Body of pancreas (tissue), 4 donors: ENCODE measurements at places on chromosomes 11 and 22. TPM values are rescaled to one million over a fixed set of nuclear protein-coding genes. Genes with fewer than 3 reads are reported as not detected.
A peak's percentile ranks its signal among the peaks of the same experiment; 100 is the strongest.

- no peak for DNase-seq
- H3K36me3 ChIP-seq, result no peaks in the 10 kb centered on the region
- H3K27ac ChIP-seq, result no peak overlapping the region
- H3K4me1 ChIP-seq, result no peaks in the 10 kb centered on the region
- H3K27me3 ChIP-seq, result no peaks in the 10 kb centered on the region
Observed at GRCh38 chr11:20061776-20062175, 98.5 kb downstream of the DBX1 start.

Gene EIF3L
- 139 TPM for total RNA-seq

DNA sequence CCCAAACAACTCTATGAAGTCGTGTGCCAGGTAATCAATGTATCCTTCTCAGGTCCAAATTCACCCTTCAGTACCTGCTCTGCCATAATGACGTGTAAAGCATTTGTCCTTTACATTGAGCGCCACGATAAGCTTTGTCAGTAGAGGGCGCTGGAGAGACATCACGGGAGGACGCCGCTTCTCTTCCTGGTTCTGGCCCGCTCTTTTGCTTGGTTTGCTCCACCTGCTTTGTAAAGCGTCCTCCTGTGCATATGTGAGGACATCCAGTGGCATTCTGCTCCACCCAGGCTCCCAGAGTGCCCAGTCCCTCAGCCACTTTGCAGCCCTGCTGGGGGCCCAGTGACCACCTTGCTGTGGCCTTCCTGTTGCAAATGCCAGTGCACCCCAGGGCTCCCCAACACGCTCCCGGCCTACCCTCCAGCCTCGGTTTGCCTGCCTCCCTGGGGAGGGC lies 61.1 kb downstream of the WT1 start:
- no peaks in the 10 kb centered on the region for H3K4me1 ChIP-seq
- H3K4me3 ChIP-seq, result no peak overlapping the region
- H3K27ac ChIP-seq, result no peak overlapping the region
- H3K36me3 ChIP-seq, result no peaks in the 10 kb centered on the region
- H3K27me3 ChIP-seq, result no peaks in the 10 kb centered on the region

GRCh38 chr11:69539416-69540117 lies 58.1 kb downstream of the LINC01488 start:
- peak overlapping the region; percentile 41 for H3K27ac ChIP-seq
- H3K4me1 ChIP-seq, result peaks cover 14% of the 10 kb centered on the region
- H3K4me3 ChIP-seq, result no peak overlapping the region
- no peaks in the 10 kb centered on the region for H3K27me3 ChIP-seq
- H3K36me3 ChIP-seq, result no peaks in the 10 kb centered on the region

Gene DGCR6
- total RNA-seq, result 10.5 TPM

- H3K4me1 ChIP-seq, result peaks cover 4% of the 10 kb centered on the region
- H3K4me3 ChIP-seq, result no peak overlapping the region
- no peaks in the 10 kb centered on the region for H3K36me3 ChIP-seq
- H3K27me3 ChIP-seq, result no peaks in the 10 kb centered on the region
Observed at GRCh38 chr22:42655693-42656092, 6.5 kb upstream of the CYB5R3 start.

DNA sequence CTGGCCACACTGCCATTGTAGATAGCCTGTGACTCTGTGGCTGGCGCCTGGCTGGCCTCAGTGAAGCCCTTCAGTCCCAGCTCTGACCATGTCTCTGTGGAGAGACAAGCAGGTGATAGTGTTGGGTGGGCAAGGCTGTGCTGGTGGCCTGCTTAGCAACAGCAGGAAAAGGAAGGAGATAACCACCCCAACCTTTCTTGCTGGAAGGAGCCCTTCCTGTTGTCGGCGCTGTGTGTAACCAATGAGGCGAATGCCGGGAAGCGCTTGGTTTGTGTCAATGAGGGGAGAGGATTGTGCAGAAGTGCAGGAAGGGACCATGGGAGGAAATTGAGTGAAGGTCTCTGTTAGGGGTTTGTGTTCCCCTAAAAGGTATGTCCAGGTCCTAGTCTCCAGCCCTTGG lies 27.3 kb downstream of the PARVB start:
- H3K36me3 ChIP-seq, result no peaks in the 10 kb centered on the region
- H3K27me3 ChIP-seq, result no peaks in the 10 kb centered on the region
- no peak overlapping the region for H3K4me3 ChIP-seq
- no peak overlapping the region for H3K27ac ChIP-seq

- H3K36me3 ChIP-seq, result peaks cover 17% of the 10 kb centered on the region
- no peak overlapping the region for H3K4me3 ChIP-seq
- no peaks in the 10 kb centered on the region for H3K4me1 ChIP-seq
Observed at GRCh38 chr11:45968901-45969300, 46.4 kb downstream of the LARGE2 start.

- DNase-seq, result no peak
- H3K4me3 ChIP-seq, result no peak overlapping the region
- no peaks in the 10 kb centered on the region for H3K36me3 ChIP-seq
- H3K27ac ChIP-seq, result no peak overlapping the region
Observed at GRCh38 chr11:103794262-103794661, 242.2 kb upstream of the DDI1 start.

Gene CHST1
- total RNA-seq, result 1.3 TPM

DNA sequence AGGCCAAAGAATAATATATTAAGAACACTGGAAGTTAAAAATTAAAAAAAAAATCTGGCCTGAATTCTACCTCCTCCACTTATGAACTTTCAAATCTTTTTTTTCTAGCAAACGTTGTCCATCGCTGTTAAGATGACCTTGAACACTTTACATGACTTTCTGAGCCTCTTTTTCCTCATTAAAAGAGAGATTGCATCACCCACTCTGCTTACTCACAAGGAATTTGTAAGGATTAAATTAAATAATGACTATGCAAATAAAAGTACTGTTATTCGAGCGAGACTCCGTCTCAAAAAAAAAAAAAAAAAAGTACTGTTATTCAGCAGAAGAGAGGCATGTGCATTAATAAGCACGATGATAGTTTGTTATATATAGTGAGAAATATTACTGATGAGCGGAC lies 285.1 kb upstream of the CCDC90B start:
- H3K36me3 ChIP-seq, result no peaks in the 10 kb centered on the region
- no peak overlapping the region for H3K27ac ChIP-seq

DNA sequence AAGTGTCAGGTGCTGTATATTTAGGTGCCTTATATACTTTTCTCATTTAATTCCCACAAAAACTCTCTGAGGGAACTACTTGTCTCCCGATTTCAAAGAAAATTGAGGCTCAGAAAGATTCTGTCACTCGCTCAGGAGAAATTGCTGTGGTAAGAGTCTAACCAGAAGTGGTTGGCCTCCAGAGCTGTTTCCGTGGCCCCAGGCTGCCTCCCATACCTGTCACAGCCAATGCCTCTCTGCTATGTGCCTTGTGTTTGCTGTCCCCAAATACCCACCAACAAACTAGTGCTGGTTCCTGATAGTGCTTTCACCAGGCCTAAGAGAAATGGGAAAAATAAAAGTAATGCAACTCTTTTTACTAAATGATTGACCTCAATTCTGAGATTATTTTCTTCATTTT lies 21.0 kb upstream of the TMEM86A start:
- no peaks in the 10 kb centered on the region for H3K36me3 ChIP-seq
- H3K27ac ChIP-seq, result no peak overlapping the region
- H3K27me3 ChIP-seq, result no peaks in the 10 kb centered on the region

DNA sequence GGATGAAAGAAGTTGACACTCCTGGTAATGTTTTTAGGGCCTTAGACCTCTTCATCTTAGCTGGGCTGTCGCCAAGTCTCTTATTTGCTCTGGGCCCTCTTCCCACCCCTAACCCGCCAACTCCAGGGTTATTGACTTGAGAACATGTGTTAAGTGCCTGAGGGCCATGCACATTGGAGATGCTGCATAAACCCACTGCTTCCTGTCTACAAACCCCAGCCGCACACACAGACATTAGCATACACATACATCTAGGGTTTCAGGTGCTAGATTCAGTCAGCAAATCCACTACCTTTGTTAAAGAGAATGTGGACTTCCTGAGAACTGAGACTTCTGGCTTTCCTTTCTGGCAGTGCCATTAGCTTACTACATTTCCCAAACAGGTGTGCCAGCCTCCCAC lies 817 bp downstream of the PANX3 start:
- no peak overlapping the region for H3K4me3 ChIP-seq
- no peak overlapping the region for H3K27ac ChIP-seq
- H3K27me3 ChIP-seq, result no peaks in the 10 kb centered on the region
- no peak for DNase-seq

GRCh38 chr11:6757373-6757967 lies 14.3 kb downstream of the OR2AG2 start:
- peak; percentile 50 for DNase-seq
- no peaks in the 10 kb centered on the region for H3K36me3 ChIP-seq
- H3K27me3 ChIP-seq, result no peaks in the 10 kb centered on the region
- no peak overlapping the region for H3K4me3 ChIP-seq

GRCh38 chr11:65572356-65573051 lies at the start of gene FAM89B:
TSS of gene FAM89B (plus strand) at chr11:65572538. CDS start at chr11:65572670, 132 bp downstream.
- no peaks in the 10 kb centered on the region for H3K36me3 ChIP-seq
- H3K27me3 ChIP-seq, result no peaks in the 10 kb centered on the region
- no peak within 1 kb of the TSS for H3K4me3 ChIP-seq

- DNase-seq, result no peak
- H3K4me1 ChIP-seq, result no peaks in the 10 kb centered on the region
- no peaks in the 10 kb centered on the region for H3K27me3 ChIP-seq
- no peak overlapping the region for H3K27ac ChIP-seq
- no peaks in the 10 kb centered on the region for H3K36me3 ChIP-seq
Observed at GRCh38 chr22:48316257-48317250, 1511.1 kb downstream of the BRD1 start.

DNA sequence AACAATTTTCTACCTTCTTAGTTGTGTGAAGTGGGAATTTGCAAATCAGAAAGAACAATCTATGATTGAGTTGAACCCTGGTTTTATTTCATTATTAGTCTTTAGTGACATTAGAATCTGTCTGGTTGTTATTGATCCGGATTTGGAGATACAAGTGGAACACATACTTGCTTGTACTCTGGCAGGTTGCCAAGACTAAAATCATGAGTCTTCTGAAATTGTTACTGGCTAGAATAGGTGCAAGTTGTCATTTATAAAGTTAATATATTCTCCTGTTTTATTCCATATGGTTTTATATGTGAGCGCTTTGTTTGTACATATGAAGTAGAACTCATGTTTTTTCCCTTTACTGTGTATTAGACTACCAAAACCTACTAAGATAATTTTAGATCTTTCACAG lies 23.0 kb downstream of the CCDC15 start:
- H3K27ac ChIP-seq, result no peak overlapping the region
- no peaks in the 10 kb centered on the region for H3K4me1 ChIP-seq
- DNase-seq, result no peak
- no peaks in the 10 kb centered on the region for H3K36me3 ChIP-seq
- H3K27me3 ChIP-seq, result no peaks in the 10 kb centered on the region

Gene RAC2
- total RNA-seq, result 4.9 TPM

GRCh38 chr11:57775491-57775890 lies 13.9 kb downstream of the CTNND1 start:
- H3K27ac ChIP-seq, result peak overlapping the region; percentile 52
- H3K27me3 ChIP-seq, result no peaks in the 10 kb centered on the region
- no peaks in the 10 kb centered on the region for H3K36me3 ChIP-seq
- DNase-seq, result no peak
